Testis (tissue), 5 donors: ENCODE measurements at places on chromosomes 2 and 18.

DNA sequence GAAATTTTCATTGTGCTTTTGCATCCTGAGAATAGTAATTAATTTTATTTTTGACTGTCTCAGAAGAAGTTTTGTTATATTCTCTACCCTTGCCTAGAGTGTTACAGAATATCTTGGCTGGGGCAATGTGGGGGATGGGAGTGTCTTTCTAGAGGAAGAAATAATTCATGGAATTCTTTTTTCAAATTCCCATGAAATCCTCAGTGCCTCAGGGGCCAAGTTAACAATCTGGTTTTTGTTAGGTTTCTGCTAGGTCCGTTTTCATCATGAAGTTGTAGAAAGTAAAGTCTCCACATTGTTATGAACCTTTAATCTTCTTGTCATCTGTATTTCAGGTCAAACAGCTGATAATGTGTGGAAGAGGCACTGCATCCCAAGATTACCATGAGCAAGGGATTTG is 145.6 kb upstream of the GYPC start:
- H3K4me1 ChIP-seq: no peaks in the 10 kb centered on the region
- H3K4me3 ChIP-seq: no peak overlapping the region
- no peak overlapping the region for H3K27ac ChIP-seq
- no peaks in the 10 kb centered on the region for H3K36me3 ChIP-seq
- no peaks in the 10 kb centered on the region for H3K27me3 ChIP-seq
- DNase-seq: no peak

DNA sequence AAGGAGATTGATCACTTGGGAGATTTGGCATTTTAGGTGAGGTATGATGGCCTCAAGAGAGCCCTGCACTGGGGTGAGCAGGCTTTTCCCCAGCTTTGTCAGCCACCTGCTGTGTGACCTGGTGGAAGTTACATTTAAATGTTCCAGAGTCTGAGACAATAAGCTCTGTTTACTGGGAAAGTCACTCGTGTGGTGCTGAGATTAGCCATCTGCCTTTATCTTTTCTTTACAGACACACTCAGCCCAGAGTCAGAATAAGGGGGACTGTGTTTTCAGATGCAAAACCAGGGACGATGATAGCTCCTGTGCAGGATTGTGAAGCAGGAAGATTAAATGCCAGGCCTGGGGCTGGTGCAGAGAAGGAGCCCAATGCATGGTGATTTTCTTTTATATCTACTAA is 47.9 kb downstream of the SH3RF3 start:
- peaks cover 24% of the 10 kb centered on the region for H3K4me1 ChIP-seq
- no peak overlapping the region for H3K4me3 ChIP-seq
- no peaks in the 10 kb centered on the region for H3K27me3 ChIP-seq
- H3K36me3 ChIP-seq: no peaks in the 10 kb centered on the region
- no peak for DNase-seq

GRCh38 chr2:215499331-215499730 is 63.5 kb upstream of the FN1 start:
- H3K4me1 ChIP-seq: no peaks in the 10 kb centered on the region
- no peak overlapping the region for H3K4me3 ChIP-seq
- no peaks in the 10 kb centered on the region for H3K36me3 ChIP-seq
- no peaks in the 10 kb centered on the region for H3K27me3 ChIP-seq
- DNase-seq: no peak
- H3K27ac ChIP-seq: no peak overlapping the region

- H3K36me3 ChIP-seq: no peaks in the 10 kb centered on the region
- no peak overlapping the region for H3K4me3 ChIP-seq
- DNase-seq: no peak
- no peaks in the 10 kb centered on the region for H3K27me3 ChIP-seq
- no peak overlapping the region for H3K27ac ChIP-seq
Measured at GRCh38 chr2:6909431-6910385, 7.5 kb upstream of the RNF144A start.

- H3K4me1 ChIP-seq: peaks cover 23% of the 10 kb centered on the region
- H3K4me3 ChIP-seq: no peak overlapping the region
- no peaks in the 10 kb centered on the region for H3K27me3 ChIP-seq
- peak overlapping the region; percentile 66 for H3K27ac ChIP-seq
Measured at GRCh38 chr18:35938562-35938961, 33.9 kb upstream of the RMP24 start.
